ENCODE measurements at places on chromosomes 11 and 22. TPM values are rescaled to one million over a fixed set of nuclear protein-coding genes. Genes with fewer than 3 reads are reported as not detected.

DNA sequence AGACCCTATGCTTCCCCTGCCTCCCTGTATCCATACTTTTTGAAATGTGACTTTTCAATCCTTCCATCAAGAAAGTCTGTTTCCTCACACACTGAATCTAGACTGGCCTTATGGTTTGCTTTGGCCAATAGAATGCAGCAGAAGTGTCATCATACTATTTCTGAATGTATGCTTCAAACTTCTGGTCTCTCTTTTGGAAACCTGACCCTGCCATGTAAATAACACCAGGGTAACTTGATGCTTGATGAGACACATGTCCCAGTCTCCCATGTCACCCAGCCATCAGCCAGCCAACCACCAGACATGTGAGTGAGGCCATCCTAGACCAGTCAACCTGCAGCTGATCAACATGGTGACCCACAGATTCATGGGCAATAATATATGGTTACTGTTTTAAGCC is 29.7 kb upstream of the CAVIN3 start:
- DNase-seq: no peak

DNA sequence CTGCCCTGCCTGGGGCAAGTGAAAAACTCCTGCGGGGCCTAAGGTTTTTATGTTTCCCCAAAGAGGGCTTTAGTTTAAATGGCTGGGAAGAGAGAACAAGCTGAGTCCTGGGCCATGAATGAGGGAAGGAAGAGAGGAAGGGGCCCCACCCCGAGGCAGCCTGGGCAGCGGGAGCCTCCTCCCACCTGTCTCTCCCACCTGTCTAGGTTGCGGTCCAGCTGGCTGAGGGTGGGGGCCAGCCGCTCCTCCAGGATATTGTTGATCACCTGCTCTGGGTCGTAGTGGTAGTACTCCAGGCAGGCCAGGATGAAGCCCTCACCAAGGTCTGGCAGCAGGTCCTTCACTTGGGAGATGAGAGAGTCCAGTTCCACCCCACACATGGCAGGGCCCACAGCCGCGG is 34.6 kb downstream of the UQCR10 start:
- DNase-seq: no peak

The C11orf54 gene
- total RNA-seq: 48.0 TPM

- DNase-seq: no peak
Observed at GRCh38 chr11:19924716-19925115, 212.1 kb downstream of the NAV2 start.

DNA sequence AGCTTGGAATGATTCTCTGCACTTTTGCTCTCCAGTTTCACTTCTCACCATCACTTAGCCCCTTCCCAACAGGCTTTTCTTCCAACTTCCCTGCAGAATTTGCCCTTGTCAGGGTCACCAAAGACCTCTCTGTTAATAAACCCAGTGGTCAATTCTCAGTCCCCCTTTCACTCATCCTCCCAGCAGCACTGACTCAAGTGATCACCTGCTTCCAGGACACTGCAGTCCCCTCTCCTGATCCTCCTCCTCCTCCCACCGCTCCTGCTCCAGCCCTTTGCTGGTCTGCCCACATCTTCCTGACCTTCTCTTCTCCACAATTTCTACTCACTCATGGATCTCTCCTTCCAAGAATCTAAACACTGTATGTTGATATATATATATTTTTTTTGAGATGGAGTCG is 57.9 kb downstream of the SHISAL1 start:
- no peak for DNase-seq

DNA sequence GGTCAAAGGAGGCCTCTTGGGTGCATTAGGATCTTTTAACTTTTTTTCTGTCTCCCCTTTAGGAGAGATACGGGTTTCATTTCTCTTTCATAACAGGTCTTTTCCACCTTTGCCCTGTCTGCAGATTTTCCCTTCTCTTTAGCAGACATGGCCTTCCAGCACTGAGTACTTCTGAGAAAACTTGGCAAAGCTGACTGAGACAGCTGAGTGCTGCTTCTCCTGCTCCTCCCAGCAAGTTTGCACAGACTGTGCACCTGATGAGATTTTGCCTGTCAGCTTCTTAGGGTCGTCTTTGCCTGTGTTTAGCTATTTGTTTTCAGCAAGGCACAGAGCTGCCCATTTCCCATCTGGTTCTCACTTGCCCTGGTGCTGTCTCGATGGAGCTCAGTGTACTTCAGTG is 87.5 kb upstream of the TBCEL start:
- peak; percentile 41 for DNase-seq

The APOBEC3B gene
- total RNA-seq: 2.2 TPM

DNA sequence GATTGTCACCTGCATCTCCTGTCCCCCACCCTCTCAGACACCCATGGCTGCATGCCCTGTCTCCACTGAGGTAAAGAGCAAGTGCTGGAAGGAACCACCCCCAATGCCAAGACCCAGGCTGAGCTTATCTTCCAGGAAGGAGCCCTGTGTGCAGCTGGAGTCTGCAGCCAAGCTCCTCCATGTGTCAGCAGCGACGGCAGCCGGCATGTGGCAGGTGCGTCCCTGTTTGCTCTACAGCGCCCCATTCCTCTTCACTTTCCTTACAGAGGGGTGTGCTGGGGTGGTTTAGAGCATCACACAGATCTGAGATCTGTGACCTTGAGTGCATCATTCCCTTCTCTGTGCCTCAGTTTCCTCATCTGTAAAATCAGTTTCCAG is 7.7 kb upstream of the MN1 start:
- peak; percentile 80 for DNase-seq

Measured in tongue (tissue), 3 donors.